ENCODE measurements at places on chromosomes 2 and 18.

GRCh38 chr2:19140463-19141208, 217.8 kb downstream of the OSR1 start:
- DNase-seq, result no peak

DNA sequence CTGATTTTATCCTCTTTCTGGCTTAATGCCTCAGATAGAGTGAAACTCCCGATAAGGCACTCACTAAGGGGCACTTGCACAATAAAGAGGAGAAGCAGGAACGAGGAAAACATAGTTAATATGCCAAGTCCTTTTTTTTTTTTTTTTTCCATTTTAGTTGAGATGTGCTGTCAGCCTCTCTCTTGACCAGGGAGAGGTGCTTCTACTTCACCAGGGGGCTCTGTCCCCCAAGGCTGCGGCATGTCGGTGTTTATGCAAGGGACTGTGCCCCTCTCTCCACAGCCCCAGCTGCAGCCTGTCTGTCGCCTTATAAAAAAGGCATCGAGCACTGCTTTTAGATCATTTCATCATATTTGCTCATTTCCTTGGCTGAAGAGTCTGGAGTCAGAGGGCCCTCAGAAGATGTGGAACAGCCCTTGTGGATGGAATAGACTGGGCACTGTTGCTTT, 178.1 kb downstream of the SLC8A1 start:
- no peak for DNase-seq

DNA sequence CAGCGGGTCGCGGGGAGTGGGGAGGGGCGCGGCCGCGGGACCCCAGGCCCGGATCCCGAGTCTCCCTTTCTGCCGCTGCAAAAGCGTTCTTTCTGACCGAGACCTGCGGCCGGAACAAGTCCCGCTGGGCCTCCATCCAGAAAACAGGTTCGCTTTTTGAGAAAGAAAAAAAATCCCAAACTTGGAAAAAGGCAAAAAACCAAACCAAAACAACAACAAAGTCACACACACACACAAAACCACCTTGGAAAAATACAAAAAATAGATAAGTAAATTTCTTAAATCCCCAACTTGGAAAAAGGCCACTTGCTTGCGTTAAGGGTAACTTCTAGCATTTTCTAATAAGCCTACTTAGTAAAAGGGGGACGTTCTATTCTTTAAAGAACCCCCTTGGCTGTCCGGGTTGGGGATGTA, 250 bp upstream of the CHST10 start:
- no peak for DNase-seq

- DNase-seq, result no peak
These were observed 305.9 kb upstream of the CCDC68 start for GRCh38 chr18:55265130-55265675.

GRCh38 chr2:203889542-203889941, 22.0 kb downstream of the CTLA4 start:
- no peak for DNase-seq

DNA sequence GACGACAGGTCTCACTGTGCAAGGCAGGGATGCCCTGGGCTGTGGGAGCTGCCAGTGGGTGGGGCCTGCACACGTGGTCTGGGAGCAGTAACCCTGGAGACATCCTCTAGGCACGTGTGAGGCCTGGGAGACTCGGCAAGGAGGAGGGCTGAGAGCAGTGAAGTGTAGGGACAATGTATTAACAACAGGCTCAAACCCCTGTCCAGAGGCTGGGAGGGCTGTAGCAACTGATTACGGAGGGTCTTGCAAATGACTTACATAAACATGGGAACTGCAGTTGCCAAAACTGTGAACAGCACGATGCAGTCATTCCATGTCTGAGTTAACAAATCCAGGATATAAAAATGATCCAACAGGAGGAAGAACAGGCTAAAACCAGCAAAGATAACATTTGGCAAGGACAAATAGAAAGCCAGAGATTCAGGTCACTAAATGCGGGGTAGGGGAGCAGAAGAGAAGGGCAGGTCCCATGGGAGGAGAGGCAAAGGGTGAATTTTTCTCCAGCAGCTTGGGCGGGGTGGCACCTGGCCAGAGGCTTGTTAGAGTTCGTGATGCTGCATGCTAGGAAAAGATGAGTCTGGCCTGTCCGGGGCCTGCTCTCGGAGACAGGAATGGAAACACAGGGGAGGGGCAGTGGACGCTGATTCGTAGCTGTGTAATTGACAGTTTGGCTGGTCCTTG, 44.9 kb downstream of the CYP27C1 start:
- DNase-seq, result no peak

DNA sequence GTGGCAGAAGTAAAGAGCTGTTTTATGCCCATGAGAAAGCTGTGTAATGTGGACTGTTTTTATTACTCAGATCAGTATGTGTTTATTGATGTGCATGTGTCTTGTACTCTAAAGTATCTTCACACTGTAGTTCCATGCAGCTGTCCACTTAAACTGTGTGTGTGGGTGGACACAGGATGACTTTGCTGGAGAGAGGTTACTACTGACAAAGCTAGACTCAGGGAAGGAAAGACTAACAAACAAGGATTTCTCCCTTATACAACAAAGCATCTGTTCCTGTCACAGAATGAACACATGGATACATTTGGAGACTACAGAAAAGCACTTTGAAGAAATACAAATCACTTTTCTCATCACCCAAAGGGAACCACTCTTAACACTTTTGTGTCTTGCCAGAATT, 10.0 kb downstream of the FHOD3 start:
- DNase-seq, result no peak

GRCh38 chr18:35029770-35030169, 11.4 kb upstream of the MAPRE2 start:
- DNase-seq, result no peak

DNA sequence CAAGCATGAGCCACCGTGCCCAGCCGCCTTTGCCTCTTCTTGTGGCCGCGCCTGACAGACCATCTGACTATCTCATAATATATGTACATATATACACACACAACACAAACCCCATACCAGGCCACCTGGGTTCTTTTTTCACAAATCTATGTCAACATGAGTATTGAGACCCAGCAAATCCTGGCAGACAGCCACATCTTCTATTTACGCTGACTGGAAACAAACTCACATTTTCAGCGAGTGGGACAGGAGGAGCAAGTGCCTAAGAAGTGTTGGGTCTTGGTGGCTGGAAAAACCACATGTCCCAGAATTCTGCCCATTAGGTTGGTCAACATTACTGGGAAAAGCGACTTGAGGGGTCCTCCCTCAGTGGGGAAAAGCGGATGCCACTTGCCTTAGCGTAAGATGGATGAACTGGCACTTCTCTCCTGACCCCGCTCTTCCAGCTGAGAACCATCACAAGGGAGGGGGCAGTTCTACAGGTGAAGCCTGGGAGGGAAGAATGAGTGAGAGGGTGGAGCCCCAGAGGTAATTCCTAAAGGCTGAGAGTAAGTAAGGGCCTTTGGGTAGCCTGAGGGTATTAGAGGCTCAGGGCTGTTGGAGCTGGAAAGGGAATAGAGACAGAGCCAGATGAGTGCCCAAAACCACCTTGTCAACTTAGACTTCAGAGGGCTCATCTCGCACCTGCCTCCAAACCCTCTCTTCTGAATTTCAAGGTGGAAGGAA, 1.9 kb downstream of the SCYGR3 start:
- no peak for DNase-seq

GRCh38 chr2:41932241-41933045, 115.4 kb upstream of the PKDCC start:
- DNase-seq, result peak; percentile 3

DNA sequence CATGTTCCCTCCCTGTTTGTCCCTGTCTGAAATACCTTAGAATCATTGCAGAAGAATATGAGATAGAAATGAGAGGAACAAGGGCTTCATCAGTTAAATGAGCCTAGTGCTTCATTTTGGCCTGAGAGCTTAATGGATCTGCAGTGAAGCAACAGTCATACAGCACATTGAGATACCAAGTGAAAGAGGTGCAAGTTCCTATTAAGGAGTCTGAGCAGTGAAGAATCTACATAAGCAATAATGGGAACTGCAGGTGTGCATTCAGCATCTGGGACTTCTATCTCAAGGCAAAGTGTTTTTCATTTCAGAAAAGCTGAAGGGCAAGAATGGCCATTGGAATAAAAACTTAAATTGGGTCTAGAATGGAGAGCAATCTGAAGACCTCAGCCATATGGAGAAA, 323.2 kb upstream of the SLC39A10 start:
- DNase-seq, result no peak

GRCh38 chr18:48020337-48021250, 90.1 kb upstream of the SMAD2 start:
- DNase-seq, result no peak

GRCh38 chr2:129740504-129740903, 239.0 kb upstream of the RAB6C start:
- DNase-seq, result no peak

DNA sequence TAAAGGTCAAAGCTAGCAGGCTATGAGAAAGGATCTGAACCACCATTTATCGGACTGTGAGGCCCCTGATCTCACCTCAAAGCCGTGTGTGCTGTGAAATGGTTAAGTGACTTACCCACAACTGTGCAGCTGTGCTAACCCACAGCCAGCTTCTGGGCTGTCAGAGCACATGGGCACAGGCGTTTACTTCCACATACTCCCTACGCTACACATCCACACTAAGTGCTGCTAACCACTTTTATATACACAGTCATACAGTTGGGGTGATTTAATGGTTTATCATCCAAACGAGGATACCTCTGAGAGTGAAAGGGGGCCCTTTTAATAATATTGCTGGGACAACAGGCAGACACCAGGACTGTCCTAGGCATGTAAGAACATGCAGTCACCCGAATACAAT, 37.3 kb downstream of the CYRIA start:
- DNase-seq, result no peak

GRCh38 chr2:53448591-53448990, 319.0 kb upstream of the CHAC2 start:
- DNase-seq, result no peak

DNA sequence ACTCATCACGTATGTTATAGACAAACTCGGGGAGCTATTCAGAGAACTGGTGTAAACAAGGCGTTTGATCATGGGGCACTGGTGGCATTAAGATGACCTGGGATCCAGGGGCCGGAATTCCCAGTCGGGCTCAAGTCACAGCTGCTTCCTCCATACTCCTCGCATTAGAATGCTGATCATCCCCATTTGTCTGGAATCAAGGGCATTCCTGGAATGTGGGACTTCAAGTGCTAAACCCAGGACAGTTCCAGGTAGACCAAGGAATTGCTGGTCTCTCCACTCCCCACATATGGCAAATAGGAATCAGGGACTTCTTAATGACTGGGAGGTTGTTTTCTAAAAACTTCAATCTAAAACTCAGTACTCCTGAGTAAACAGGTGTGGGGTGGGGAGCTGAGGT, 355.7 kb upstream of the RAB6C start:
- no peak for DNase-seq

GRCh38 chr2:11393711-11394236, 49.3 kb upstream of the ROCK2 start:
- DNase-seq, result no peak

DNA sequence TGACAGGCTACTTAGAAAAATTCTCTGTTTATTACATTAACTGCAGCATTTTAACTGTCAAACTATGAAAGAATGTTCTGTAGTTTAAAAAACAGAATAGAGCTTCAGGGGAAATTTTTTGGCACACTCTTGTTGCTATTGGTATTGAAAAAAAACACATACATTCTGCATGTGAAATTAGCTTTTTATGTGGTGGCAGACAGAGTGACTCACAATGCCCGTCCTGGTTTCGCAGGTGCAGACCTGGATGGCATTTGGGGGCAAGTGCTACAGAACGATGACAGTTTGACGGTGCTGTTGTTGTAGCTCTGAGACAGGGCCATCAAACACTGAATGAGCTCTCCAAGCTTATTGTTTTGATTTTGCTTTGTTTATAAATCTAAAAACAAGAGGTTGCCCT, 105.0 kb upstream of the MAP3K20 start:
- DNase-seq, result no peak

DNA sequence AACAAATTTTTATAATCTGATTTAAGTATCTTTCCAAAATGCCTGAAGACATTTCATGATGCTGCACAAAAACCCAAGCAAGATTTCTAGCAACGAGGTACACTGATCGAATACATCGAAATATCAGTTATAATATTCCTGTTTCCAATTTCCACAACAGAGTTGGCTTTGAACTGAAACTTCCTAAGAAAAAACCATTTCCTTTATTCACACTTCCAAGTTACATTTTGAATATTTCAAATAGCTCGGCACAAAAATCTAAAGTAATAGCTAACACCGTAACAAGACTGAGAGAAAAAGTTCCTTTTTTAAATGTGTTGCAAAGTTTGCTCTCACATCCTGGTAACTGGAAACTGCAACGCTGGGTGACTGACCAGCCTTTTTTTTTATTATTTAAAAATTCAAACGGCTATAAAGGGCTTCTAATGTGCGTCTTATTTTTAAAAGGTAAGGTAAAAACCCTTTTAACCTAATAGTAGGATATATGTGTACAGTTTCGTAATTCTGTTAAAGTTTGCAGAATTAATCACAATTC, 1.7 kb downstream of the HNRNPLL start:
- DNase-seq, result no peak

GRCh38 chr2:126889496-126890135, 9.1 kb upstream of the TEX51 start:
- DNase-seq, result no peak

DNA sequence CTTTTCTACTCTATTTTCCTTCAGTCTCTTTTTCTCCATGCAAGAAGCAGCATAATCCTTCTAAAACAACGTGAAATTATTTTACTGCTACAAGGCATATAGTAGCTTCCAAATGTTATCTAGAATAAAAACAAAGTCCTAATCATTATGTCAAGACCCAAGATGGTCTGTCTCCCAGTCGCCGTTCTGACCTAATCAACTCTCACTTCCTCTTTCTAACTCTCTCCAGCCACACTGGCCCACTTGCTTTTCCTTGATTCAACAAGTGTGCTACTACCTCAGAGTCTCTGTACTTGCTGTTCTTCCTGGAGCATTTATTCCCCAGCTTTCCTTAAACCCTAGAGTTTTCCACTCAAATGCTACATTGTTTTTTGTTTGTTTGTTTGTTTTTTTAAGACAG, 1491.2 kb downstream of the LRP1B start:
- no peak for DNase-seq

DNA sequence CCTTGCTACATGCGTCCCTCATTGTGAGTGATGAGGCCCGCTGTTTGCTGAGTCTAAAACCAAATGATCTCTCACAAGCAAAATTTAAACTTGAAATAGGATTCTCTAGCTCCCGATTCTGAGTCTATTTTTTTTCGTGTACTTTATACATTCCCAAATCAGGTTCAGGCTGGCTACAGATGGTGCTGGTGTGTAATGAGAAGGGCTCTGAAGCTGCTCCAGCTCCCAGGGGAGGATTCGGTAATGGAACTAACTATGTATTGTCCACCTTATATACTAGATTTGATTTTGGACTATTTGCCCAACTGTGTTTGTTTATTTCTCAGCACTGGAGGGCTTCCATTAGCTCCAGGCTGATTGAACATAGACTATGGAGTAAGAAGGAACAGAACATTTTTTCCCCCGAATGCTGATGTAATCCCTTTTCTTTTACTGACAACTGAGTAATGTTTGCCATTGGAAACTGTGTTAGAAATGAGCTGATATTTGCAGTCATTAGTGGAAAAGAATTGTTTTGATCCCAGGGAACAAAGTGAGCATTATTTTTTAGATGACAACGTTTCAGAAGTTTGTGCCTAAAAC, 274.0 kb upstream of the FIGN start:
- no peak for DNase-seq

Measured in esophagus squamous epithelium (tissue), 5 donors.